ENCODE measurements at places on chromosomes 11 and 22. TPM values are rescaled to one million over a fixed set of nuclear protein-coding genes. Genes with fewer than 3 reads are reported as not detected.

The SMIM35 gene
- not detected for total RNA-seq

DNA sequence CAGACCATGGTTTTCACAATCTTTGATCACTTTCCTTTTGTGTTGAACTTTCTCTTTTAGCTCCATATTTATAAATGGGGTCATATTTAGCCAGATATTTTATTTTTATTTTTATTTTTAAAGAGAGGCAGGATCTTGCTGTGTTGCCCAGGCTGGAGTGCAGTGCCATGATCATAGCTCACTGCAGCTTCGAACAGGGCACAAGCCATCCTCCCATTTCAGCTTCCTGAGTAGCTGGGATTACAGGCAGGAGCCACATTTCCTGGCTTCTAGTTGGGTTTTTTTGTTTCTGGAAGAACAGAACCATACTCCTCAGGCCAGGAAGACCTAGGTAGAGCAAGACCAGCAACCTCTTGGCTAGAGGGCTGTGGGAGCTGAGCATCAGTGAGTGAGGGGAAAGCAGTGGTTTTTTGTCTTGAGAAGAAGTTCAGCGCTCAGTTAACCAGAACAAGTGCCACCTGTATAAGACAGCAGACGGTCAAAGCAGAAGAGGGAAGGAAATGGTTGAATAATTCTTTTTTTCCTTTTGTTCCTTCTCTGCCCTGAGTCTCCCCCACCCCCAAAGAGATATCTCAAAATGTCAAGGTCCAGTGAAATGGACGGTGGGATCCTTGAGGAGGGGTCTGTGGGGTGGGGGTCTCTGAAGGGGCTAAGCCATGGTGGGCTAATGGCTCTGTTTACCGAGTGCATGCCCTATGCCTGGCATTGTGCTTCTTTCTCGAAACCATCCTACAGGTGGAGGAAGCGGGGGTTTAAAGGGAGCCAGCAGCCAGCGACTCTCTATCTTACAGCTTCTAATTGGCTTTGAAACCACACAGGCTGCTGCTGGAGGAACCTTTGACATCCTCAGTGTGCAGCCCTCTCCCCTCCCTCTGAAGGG, 63.0 kb downstream of the PTPRJ start:
- H3K27me3 ChIP-seq: no peaks in the 10 kb centered on the region
- no peak overlapping the region for H3K27ac ChIP-seq
- no peak overlapping the region for H3K4me3 ChIP-seq
- DNase-seq: no peak

DNA sequence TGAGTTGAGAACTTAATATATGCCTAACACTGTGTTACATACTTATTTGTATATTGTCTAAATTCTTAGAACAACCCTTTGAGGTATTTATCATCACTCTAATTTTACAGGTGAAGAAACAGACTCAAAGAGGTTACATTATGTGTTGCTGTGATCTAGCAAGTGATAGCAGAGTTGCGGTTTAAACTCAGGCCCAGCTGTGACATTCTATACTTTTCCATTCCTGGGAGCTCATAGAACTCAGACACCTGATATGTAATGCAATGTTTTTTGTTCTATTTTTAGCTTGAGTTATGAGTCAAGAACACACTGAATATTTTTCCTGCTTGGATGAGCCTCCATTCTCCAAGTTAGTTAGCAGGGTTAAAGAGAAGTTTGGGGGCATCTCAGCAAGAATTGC, 449.7 kb upstream of the DDI1 start:
- H3K27ac ChIP-seq: no peak overlapping the region
- H3K4me3 ChIP-seq: no peak overlapping the region
- no peaks in the 10 kb centered on the region for H3K27me3 ChIP-seq
- H3K4me1 ChIP-seq: no peaks in the 10 kb centered on the region
- no peaks in the 10 kb centered on the region for H3K36me3 ChIP-seq

GRCh38 chr11:6735306-6735705, 36.5 kb downstream of the OR2AG2 start:
- no peaks in the 10 kb centered on the region for H3K36me3 ChIP-seq
- no peaks in the 10 kb centered on the region for H3K27me3 ChIP-seq
- DNase-seq: no peak

- H3K4me1 ChIP-seq: peaks cover 30% of the 10 kb centered on the region
- H3K27me3 ChIP-seq: no peaks in the 10 kb centered on the region
- H3K36me3 ChIP-seq: no peaks in the 10 kb centered on the region
These were observed 118.4 kb downstream of the RBFOX2 start for GRCh38 chr22:35910003-35910769.
